ENCODE measurements at places on chromosomes 6 and 20.
A peak's percentile ranks its signal among the peaks of the same experiment; 100 is the strongest.

- no peak for DNase-seq
Observed at GRCh38 chr20:48381353-48382120, 446.3 kb downstream of the PREX1 start.

DNA sequence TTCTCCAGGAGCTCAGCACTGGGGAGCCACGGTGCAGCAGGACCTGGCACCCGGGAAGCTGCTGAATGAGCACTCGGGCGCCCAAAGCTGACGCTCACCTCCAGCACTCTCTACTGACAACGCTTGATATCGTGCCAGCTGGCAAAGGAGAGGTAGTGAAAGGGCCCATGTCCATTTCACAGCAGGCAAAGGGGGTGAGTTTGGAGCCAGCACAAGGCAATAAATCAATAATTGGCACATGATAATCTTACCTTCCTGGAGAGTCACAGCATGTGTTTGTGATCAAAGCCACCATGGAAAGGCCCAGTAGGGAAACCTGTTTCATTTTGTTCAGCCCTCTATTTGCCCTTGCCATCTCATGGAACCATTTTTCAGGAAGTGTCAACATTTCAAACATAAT is 23.3 kb upstream of the SMIM26 start:
- DNase-seq, result no peak

- peak; percentile 7 for DNase-seq
Observed at GRCh38 chr6:141677598-141678211, 455.0 kb upstream of the GJE1 start.

DNA sequence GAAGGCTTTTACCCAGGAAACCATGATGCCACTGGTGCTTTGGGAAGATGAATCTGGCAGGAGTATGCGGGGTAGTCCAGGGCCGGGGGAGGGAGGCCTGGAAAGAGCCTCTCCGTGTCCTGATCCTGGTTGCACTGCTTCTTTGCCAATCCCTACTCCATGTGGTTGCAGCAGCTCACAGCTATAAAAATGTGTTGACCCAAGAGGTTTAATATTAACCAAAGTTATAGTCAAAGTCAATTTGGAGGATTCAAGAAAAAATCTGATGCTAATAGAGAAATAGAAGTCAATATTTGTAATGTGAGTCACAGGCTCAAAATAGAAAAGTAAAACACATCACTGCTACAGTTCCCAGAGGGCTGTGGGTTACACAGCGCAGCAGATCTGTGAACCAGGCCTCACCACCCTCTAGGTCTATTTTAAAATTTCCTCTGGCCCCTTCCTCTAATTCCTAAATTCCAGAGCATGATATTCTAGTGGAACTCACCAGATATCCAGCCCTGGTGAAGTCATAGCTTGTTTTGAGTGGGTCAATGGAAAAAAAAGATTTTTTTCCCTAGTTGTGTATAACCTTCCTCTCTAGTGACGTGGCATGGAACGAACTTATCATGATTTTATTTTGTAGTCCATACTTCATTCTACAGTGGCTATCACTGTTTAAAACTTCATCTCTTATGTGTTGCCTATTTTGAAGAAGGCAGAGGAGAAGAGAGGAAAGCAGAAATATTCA is 63.2 kb upstream of the BMP2 start:
- DNase-seq, result no peak

DNA sequence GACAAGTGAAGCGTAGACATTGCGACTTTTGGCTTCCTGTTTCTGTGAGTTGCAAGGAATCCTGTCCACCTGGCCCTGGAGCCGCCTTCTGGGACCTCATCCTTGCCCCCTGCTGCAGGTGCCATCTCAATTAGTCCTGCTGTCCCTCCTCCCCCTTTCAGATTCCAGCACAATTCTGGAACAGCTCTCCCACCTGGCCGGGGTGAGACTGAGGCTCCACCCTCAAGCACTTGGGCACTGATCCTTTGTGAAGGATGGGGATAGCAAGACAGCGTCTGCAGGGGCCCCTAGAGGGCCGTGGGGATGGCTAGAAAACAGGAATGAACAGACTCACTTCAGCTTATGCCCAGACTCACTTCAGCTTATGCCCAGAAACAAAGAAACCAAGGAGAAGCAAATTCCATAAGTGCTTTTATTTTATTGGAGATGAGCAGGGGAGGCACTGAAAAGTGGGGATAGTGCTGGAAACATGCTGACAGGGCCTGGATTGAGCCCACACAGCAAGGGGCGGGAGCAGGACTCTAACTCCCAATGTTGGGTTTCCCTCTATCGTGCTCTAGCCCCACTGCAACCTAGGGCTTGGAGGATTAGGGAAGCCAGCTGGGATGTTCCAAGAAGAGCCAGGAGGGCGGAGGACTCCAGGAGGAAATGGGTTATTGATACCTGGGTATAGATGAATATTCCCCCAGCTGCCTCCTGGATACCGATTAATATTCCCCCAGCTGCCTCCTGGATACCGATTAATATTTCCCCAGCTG is 1.4 kb downstream of the C6orf15 start:
- DNase-seq, result no peak

All from cerebellar cortex (tissue), 1 donor.